Mammary epithelial cell (primary cell): ENCODE measurements at places on chromosomes 6 and 20. TPM values are rescaled to one million over a fixed set of nuclear protein-coding genes. Genes with fewer than 3 reads are reported as not detected.

DNA sequence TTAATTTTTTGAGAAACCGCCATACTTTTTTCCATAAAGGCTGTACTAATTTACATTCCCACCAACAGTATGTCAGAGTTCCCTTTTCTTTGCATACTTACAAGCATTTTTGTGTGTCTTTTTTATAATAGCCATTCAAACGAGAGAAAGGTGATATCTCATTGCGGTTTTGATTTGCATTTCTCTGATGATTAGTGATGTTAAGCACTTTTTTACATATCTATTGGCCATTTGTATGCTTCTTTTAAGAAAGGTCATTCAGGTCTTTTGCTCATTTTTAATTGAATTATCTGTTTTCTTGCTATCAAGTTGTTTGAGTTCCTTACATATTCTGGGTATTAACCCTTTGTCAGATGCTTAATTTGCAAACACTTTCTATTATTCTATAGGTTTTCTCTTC is 176.1 kb upstream of the UFL1 start:
- DNase-seq, result no peak

- DNase-seq, result no peak
These were observed 691 bp upstream of the ANGPT4 start for GRCh38 chr20:916825-917224.

DNA sequence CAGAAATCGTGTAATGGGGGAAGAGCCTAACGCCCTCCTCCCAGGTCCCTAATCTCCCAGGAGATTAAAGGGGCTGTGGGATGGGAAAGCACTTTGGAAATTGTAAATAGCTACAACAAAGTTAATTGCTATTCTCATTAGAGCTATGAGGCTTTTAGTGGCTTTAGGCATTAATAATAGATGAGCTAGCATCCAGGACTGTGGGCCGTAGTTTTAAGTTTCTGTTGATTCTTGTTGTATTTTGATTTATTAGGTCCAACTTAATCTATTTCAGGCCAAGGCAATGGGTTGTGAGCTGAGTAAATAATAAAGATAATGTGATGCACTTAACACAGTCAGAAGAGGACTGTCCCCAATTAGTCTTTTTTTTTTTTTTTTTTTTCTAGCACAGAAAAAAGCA is 67.7 kb downstream of the ANKRD6 start:
- DNase-seq, result no peak

- DNase-seq, result no peak
These were observed 435.0 kb downstream of the HAO1 start for GRCh38 chr20:7505152-7505834.

HLA-DMB gene
- not detected in 2 replicates for total RNA-seq

PCK1 gene
- not detected for total RNA-seq

DNA sequence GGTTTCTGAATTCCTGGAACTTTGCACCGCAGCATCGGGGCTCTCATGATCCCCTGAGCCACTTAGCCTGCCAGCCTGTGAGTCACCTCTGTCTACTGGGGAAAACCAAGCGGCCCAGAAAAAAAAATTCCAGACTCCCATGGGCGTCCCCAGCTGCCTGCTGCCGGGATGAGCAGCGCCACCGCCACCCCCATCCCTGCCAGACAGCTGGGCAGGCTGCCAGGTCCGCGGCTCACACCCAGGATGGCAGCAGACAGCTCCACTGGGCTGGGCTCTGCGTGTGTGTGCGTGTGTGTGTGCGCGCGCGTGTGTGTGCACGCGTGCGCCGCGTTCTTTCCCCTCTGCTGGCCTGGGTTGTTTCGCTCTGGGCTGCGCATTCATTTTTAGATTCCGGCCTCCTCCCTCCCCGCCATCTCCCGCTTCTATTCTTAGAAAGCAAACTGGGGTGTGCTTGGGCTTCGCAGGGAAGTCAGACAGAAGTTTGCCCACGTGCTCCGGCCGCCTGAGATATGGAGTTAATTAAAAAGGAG is 38.9 kb upstream of the PMEPA1 start:
- DNase-seq, result peak; percentile 91

- peak; percentile 28 for DNase-seq
These were observed 304.9 kb downstream of the CDH26 start for GRCh38 chr20:60262967-60263603.

DNA sequence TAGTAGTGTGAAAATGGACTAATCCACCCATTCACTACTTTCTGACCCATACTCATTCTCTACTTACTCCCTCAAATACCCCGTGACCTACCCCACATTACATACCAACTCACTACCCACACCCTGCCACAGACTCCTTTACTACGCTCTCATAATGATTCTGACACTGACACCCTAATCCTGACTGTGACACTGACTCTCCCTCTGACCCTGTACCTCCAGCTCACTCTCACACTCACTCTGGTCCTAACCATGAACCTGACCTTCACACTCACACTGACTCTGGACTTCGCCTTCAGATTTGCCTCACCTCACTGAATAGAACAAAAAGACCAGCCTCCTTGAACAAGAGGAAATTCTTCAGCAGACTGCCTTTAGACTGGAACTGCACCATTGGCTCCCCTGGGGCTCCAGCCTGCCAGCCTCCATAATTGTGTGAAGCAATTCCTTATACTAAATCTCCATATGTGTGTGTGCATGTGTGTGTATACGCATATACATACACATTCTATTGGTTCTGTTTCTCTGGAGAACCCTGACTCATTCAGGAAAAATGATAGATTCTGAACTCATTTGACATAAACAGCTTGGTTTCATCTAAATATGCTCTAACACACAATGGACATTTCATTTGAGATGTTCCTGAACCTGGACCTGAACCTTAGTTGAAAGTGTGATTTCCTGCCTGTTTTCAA is 10.5 kb upstream of the ZNF343 start:
- no peak for DNase-seq

GRCh38 chr20:11270566-11270965 is 596.8 kb upstream of the JAG1 start:
- no peak for DNase-seq

DNA sequence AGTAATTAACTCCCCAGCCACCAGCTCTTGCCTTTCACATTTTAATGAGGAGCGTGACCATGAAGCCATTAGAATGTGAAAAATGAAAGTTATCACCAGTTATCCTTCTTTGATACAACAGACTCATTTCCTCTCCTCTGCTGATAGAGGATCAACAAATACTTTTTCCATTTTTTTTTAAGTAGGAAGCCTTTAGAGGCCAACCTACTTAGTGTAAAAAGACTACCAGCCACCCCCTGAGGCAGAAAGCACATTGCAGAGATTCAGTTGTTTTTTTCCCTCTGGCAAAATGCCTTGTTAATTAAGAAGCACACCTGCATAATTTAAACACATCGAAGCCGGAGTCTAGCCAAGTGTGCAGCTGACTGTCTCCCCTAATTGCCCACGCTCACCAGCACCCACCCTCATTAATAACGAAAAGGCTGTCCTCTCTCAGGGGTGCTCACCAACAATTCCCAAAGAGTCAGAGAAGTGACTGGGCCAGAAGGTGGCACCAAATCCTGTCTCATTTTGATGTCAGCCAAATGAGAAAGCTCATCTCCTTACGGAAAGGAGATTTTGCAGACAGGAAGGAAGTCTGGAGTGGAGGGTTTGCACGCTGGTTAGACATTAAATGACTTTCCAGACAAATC is 60.9 kb upstream of the MC3R start:
- peak; percentile 21 for DNase-seq

DNA sequence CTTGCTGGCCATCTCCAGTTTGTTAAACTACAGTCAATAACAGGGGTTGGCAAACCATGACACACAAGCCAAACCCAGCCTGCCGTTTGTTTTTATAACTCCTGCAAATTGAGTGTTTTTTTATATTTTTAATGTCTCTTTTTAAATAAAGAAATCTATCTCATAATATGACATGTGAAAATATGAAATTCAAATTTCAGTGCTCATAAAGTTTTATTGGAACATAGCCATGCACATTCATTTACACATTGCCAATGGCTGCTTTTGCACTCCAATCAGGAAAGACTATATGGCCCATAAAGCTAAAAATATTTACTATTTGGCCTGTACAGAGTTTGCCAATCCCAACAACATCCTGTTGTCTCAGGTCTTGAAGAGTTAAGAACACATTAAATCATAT is 129.0 kb upstream of the SRSF6 start:
- no peak for DNase-seq
